ENCODE measurements at places on chromosomes 11 and 22. TPM values are rescaled to one million over a fixed set of nuclear protein-coding genes. Genes with fewer than 3 reads are reported as not detected.

Gene RFPL1
- total RNA-seq: not detected

Gene ZNHIT2
- 28.5 TPM for total RNA-seq

Gene MS4A7
- 174 TPM for total RNA-seq

Gene FBLN1
- 63.9 TPM for total RNA-seq

Gene MS4A12
- not detected for total RNA-seq

Gene KIAA1671
- total RNA-seq: 39.2 TPM

Gene TPP1
- total RNA-seq: 191 TPM

Gene PDGFB
- total RNA-seq: 15.4 TPM

Gene CREB3L1
- total RNA-seq: 26.6 TPM

Gene MRGPRX3
- not detected for total RNA-seq

Gene UPB1
- total RNA-seq: 1.3 TPM

Gene OR52H1
- not detected for total RNA-seq

Gene SUN2
- 191 TPM for total RNA-seq

Gene KCNA4
- total RNA-seq: 0.49 TPM

Gene HBE1
- 2.5 TPM for total RNA-seq

Gene FGF4
- not detected for total RNA-seq

Gene APOA4
- not detected for total RNA-seq

Gene SNX32
- total RNA-seq: 0.37 TPM

Gene GRAP2
- total RNA-seq: 7.8 TPM

Gene ZC3H12C
- 10.3 TPM for total RNA-seq

Gene VSIG10L2
- not detected for total RNA-seq

Gene FAM83F
- 0.44 TPM for total RNA-seq

Gene OR10A2
- not detected for total RNA-seq

Gene APOBEC3H
- 0.89 TPM for total RNA-seq

Gene GAL3ST1
- 2.9 TPM for total RNA-seq

Gene CPT1A
- total RNA-seq: 55.5 TPM

Gene TNKS1BP1
- 145 TPM for total RNA-seq

Gene KDELR3
- 9.7 TPM for total RNA-seq

Gene TMPRSS5
- total RNA-seq: not detected

Gene VPREB1
- total RNA-seq: not detected

Gene CYP2D6
- 0.46 TPM for total RNA-seq

Gene DRD4
- 4.2 TPM for total RNA-seq

Gene KREMEN1
- 10.9 TPM for total RNA-seq

Gene JAML
- 54.5 TPM for total RNA-seq

Gene OR8G5
- not detected for total RNA-seq

Gene CCDC15
- 2.0 TPM for total RNA-seq

Gene TRIOBP
- total RNA-seq: 123 TPM

Gene SLC22A9
- total RNA-seq: not detected

Gene KCNJ4
- not detected for total RNA-seq

Gene BCR
- 79.3 TPM for total RNA-seq

Gene SYT7
- 6.3 TPM for total RNA-seq

Gene EEF1G
- total RNA-seq: 997 TPM

Measured in upper lobe of left lung (tissue), 6 donors.